ENCODE measurements at places on chromosomes 11 and 22. TPM values are rescaled to one million over a fixed set of nuclear protein-coding genes. Genes with fewer than 3 reads are reported as not detected.
A peak's percentile ranks its signal among the peaks of the same experiment; 100 is the strongest.

DNA sequence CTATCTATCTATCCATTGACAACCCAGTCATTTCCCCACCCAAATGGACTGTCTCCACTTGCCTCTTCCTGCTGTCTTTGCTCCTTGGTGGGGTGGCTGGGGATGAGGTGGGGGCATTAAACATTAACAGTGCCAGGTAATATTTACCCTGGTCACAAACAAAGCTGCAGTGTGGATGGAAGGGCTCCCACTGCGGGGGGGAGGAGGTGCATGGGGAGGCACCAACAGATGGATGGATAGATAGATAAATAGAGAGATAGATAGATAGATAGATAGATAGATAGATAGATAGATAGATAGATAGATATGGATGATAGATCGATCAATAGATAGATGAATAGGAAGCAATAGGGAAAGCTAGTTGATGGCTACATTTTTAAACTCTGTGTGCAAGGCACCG lies 2.3 kb upstream of the FXYD2 start:
- no peaks in the 10 kb centered on the region for H3K36me3 ChIP-seq
- H3K4me3 ChIP-seq: no peak overlapping the region
- no peaks in the 10 kb centered on the region for H3K27me3 ChIP-seq
- no peak for DNase-seq
- peaks cover 4% of the 10 kb centered on the region for H3K4me1 ChIP-seq

DNA sequence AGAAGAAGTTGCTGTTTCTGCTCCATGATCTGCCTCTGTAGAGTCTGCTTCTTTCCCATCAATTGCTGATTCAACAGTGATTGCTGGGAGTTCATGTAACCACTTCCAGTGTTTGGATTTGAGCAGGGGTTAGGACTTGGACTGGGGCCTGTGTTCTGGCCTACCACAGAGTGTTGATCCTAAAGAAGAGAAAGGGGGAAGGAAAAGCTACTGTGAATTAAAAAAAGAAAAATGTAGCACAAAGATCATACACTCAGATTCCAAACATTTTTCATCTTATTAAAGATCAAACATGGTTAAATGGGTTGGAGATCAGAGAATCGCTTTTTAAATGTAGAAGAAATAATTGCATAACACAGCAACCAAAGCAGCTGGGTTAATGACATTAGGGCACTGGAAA lies 67.6 kb upstream of the MTMR2 start:
- H3K27ac ChIP-seq: no peak overlapping the region
- no peak for DNase-seq
- H3K4me1 ChIP-seq: peaks cover 8% of the 10 kb centered on the region
- H3K27me3 ChIP-seq: no peaks in the 10 kb centered on the region
- H3K36me3 ChIP-seq: no peaks in the 10 kb centered on the region

- no peak for DNase-seq
- peaks cover 18% of the 10 kb centered on the region for H3K4me1 ChIP-seq
- H3K36me3 ChIP-seq: no peaks in the 10 kb centered on the region
- H3K27me3 ChIP-seq: no peaks in the 10 kb centered on the region
- H3K27ac ChIP-seq: no peak overlapping the region
These were observed 1068.9 kb downstream of the OPCML start for GRCh38 chr11:132463295-132464002.

GRCh38 chr11:131894615-131895544 lies 524.5 kb downstream of the NTM start:
- H3K4me1 ChIP-seq: peaks cover under 1% of the 10 kb centered on the region
- no peaks in the 10 kb centered on the region for H3K36me3 ChIP-seq
- H3K27ac ChIP-seq: no peak overlapping the region
- no peaks in the 10 kb centered on the region for H3K27me3 ChIP-seq

DNA sequence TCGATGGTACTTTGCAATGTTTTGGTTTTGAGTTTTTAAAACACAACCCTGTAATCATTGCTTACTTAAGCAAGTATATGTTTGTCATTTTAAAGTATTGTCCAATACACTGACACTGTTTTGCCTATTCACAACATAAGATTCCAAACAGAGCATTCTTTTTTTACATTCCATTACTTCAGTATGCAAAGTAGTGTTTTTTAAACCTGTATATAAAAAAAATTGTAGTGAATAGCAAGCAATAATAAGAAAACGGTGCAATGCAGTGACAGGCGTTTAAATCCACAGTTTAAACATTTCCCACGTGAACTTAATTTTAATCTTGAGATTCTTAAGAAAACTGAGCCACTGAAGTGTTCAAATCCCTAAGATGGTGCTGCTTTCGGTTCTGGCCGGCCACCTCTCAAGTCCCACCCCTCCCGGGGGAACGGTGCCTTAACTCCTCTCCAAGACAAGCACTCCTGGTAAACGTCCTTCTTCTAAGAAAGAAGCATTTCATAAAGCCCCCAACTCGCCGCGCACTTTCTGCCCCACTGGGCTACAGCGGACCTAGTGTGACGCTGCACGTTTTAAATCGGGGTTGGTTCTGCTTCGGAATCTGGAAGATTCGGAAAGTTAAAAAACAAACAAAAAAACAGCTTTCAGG lies 2.9 kb downstream of the PGR start:
- H3K4me1 ChIP-seq: no peaks in the 10 kb centered on the region
- H3K27me3 ChIP-seq: peaks cover 88% of the 10 kb centered on the region
- H3K27ac ChIP-seq: no peak overlapping the region
- peak; percentile 67 for DNase-seq
- peak overlapping the region; percentile 74 for H3K4me3 ChIP-seq

The CYB561A3 gene
- total RNA-seq: 17.3 TPM

- no peak overlapping the region for H3K27ac ChIP-seq
- H3K27me3 ChIP-seq: no peaks in the 10 kb centered on the region
- no peaks in the 10 kb centered on the region for H3K4me1 ChIP-seq
These were observed 319.7 kb downstream of the CTTN start for GRCh38 chr11:70717936-70718595.

- H3K27ac ChIP-seq: no peak overlapping the region
- H3K4me3 ChIP-seq: no peak overlapping the region
- H3K27me3 ChIP-seq: no peaks in the 10 kb centered on the region
- peaks cover 4% of the 10 kb centered on the region for H3K36me3 ChIP-seq
These were observed 37.0 kb downstream of the KIAA1671 start for GRCh38 chr22:24989541-24989951.

DNA sequence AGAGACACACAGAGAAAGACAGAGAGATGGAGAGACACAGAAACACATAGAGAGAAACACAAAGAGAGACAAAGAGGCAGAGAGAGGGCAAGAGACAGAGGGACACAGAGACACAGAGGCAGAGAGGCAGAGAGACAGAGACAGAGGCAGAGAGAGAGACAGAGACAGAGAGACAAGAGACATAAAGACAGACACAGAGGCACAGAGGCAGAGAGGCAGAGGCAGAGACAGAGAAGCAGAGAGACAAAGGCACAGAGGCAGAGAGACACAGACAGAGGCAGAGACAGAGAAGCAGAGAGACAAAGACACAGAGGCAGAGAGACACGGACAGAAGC lies 6.3 kb downstream of the TNNI2 start:
- H3K27me3 ChIP-seq: no peaks in the 10 kb centered on the region
- H3K4me1 ChIP-seq: no peaks in the 10 kb centered on the region
- no peak overlapping the region for H3K27ac ChIP-seq
- no peaks in the 10 kb centered on the region for H3K36me3 ChIP-seq
- no peak for DNase-seq

DNA sequence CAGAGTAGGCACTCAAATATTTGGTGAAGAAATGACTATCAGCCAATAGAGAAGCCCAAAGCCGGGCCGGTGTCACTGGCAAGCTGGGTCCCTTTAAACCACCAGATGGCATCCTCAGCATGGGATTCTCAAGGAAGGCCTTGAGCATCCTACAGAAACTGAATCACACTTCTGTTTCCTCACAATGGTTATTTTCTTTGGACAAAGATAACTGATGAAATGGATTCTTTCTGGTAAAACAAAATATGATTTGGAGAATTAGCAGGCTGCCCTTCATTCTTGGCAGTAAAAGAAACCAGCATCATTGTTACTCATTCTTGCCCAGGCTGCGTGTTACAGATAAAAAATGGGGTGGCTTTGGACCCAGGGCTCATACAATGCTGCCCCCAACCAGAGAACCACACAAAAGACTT lies 30.3 kb upstream of the ASPHD2 start:
- no peak overlapping the region for H3K27ac ChIP-seq
- no peaks in the 10 kb centered on the region for H3K27me3 ChIP-seq
- H3K4me1 ChIP-seq: no peaks in the 10 kb centered on the region
- H3K36me3 ChIP-seq: no peaks in the 10 kb centered on the region
- peak; percentile 88 for DNase-seq
- no peak overlapping the region for H3K4me3 ChIP-seq

GRCh38 chr22:46131151-46131587 lies 19.2 kb upstream of the PPARA start:
- DNase-seq: peak; percentile 89
- no peak overlapping the region for H3K27ac ChIP-seq
- H3K4me1 ChIP-seq: no peaks in the 10 kb centered on the region
- no peaks in the 10 kb centered on the region for H3K36me3 ChIP-seq
- no peak overlapping the region for H3K4me3 ChIP-seq

The SYCE3 gene
- total RNA-seq: 0.91 TPM

DNA sequence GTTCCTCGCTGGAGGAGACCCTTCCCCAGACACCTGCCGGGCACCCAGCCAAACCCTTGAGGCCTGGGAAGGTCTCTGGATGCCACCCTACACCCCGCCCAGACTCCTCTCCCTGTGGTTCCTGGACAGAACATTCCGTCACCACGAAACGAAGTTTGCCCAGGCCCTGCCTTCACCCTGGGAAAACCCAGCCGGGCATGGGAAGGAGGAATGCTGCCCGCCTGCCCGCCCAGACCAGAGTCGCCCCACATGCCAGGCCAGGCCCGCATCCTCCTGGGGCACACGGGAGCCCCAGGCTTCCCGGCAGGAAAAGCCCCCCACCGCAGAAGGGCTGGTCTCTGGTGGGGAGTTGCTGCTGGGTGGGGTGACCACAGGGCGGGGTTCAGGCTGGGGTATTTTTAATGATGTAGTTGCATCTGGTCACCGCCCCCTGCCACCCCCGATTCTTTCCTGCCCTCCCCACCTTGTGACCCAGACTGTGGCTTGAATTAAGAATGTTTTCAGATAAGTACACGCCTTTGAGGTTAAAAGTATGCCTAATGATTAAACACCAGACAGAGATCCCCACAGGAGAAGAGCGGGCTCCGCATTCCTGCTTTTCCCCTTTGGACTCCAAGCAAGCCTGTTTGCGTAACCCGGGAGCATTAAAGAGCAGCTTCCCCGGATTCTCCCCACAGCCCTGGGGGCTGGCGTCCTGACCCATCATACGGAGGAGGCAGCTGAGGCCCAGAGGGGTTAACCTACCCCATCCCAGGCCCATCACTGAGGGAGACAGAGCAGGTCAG lies 44.6 kb upstream of the PPARA start:
- no peaks in the 10 kb centered on the region for H3K36me3 ChIP-seq
- H3K27ac ChIP-seq: peak overlapping the region; percentile 24
- H3K27me3 ChIP-seq: no peaks in the 10 kb centered on the region

DNA sequence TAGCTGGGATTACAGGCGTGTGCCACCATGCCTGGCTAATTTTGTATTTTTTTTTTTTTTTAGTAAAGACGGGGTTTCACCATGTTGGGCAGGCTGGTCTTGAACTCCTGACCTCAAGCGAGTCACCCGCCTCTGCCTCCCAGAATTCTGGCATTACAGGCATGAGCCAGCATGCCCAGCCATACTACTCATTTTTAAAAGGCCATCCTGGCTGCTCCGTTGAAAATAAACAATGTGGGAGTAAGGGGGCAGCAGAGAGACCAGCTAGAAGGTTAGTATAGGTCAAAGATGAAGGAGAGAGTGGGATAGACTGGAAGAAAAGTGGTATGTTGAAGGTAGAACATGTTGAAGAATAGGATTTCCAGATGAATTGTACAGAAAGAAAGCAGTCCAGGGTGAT lies 17.6 kb upstream of the LIN7C start:
- no peaks in the 10 kb centered on the region for H3K27me3 ChIP-seq
- no peaks in the 10 kb centered on the region for H3K36me3 ChIP-seq
- peak; percentile 81 for DNase-seq
- H3K4me3 ChIP-seq: no peak overlapping the region
- H3K4me1 ChIP-seq: no peaks in the 10 kb centered on the region

The ACTN3 gene
- 1.7 TPM for total RNA-seq

DNA sequence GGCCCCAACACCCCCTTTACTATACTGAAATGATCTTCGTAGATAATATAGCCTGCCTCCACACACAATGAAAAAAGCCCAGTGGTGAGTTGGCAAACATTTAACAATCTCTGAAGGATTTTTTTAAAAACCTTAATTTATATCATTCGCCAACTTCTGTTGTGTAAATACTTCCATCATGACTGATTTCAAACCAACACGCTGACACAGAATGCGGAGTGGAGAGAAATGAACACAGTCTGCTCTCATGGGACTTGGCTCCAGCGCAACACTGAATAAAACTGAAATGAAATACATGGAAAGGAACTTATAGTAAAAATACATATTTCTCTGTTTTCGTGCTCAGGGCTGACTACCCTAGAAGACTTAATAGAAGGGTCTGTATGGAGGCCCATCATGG lies 61.3 kb upstream of the WNT11 start:
- H3K27ac ChIP-seq: no peak overlapping the region
- DNase-seq: no peak
- H3K4me3 ChIP-seq: no peak overlapping the region

The PHETA2 gene
- 3.9 TPM for total RNA-seq

The SLC6A5 gene
- total RNA-seq: not detected

The IL17REL gene
- 0.07 TPM for total RNA-seq

The CD81 gene
- total RNA-seq: 330 TPM

DNA sequence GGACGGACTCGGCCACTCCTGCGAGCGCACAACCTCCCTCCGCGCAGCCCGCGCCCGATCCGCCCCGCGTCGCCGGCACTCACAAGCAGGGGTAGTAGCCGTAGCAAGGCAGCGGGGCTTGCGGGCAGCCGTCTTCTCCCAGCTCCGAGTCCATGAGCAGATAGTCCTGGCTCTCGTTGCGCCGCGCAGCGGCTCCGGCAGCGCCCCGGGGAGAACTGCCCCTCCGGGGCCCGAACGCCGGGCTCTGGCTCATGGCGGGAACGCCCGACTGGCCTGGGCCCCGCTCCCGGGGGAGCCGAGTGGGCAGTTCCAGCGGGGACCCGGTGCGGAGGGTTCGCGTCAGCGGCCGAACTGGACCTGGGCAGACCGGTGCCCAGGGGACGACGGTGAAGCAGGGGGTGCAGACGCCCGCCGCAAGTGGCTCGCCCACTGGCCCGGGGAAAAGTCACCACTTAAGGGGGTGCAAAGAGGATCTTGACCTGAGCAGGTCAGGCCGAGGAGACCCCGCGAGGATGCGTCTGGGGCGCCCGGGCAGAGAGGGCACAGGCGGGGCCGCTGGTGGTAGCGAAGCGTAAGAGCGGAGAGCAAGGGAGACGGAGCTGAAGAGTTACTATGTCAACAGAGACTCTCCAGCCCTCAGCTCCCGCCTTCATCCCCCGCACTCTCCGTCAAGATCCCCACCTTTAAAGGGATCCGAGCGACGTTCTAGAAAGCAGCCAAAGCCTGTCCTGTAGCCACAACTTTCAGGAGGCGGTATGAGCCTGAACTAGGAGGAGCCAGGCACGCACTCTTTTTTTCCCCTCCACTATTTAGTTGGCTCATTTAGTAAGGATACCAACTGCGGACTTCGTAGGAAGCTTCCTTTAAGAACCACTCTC lies at the start of gene TRPC6:
TRPC6 (minus strand) TSS at position 757 of the 878 bp plus-strand sequence; CDS start at position 253, 504 bp downstream.
- peaks cover 48% of the 10 kb centered on the region for H3K27me3 ChIP-seq
- H3K27ac ChIP-seq: no peak within 1 kb of the TSS
- H3K4me3 ChIP-seq: peak within 1 kb of the TSS; percentile 81
- no peaks in the 10 kb centered on the region for H3K4me1 ChIP-seq
- H3K36me3 ChIP-seq: no peaks in the 10 kb centered on the region
- peak; percentile 87 for DNase-seq

The SLC37A4 gene
- 75.3 TPM for total RNA-seq

All from endodermal cell (in vitro differentiated cells).